ENCODE measurements at places on chromosomes 12 and 14. TPM values are rescaled to one million over a fixed set of nuclear protein-coding genes. Genes with fewer than 3 reads are reported as not detected.

GRCh38 chr12:109250523-109250922 lies 58.6 kb downstream of the FOXN4 start:
- DNase-seq, result no peak
- H3K27me3 ChIP-seq, result no peaks in the 10 kb centered on the region
- peaks cover 19% of the 10 kb centered on the region for H3K36me3 ChIP-seq
- H3K27ac ChIP-seq, result no peak overlapping the region

GRCh38 chr12:12992418-12993130 lies 7.5 kb downstream of the HEBP1 start:
- no peak overlapping the region for H3K4me3 ChIP-seq
- no peak for DNase-seq
- no peaks in the 10 kb centered on the region for H3K36me3 ChIP-seq
- no peak overlapping the region for H3K27ac ChIP-seq
- peaks cover 16% of the 10 kb centered on the region for H3K4me1 ChIP-seq
- H3K27me3 ChIP-seq, result no peaks in the 10 kb centered on the region

DNA sequence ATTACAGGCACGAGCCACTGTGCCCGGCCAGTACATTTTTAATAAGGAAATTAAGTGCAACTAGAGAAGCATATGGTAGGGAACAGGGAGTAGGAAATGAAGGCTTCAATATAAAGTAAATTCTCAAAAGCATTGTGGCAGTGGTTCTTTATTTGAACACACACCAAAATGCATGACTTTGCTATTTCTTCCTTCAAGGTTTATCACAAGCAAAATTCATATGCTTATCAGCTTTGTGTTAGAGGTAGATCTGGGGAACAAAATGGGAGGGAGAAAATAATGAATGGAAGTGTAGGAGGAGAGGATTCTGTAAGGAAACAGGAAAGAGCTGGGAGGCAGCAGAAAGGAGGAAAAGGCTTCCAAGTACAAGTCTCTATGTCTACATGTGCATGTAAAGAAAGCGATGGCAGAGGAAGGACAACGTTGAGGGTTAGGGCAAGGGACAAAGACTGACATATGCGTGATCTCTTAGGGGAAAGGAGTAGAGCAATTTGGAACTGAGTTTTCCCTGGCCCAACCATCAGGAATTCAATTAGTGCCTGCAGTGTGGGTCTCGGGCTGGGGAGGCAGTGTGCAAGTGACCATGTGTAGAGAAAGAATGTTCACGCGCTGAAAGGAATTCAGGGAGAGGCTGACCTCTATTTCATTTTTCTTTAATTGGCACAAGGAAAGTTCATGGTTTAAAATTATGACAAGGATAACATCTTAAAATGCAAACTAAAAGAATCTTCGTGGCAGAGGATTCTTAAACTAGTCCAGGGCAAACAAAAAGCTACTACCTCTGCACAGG lies 22.9 kb upstream of the RASSF8 start:
- DNase-seq, result no peak
- H3K4me1 ChIP-seq, result no peaks in the 10 kb centered on the region
- H3K4me3 ChIP-seq, result no peak overlapping the region

DNA sequence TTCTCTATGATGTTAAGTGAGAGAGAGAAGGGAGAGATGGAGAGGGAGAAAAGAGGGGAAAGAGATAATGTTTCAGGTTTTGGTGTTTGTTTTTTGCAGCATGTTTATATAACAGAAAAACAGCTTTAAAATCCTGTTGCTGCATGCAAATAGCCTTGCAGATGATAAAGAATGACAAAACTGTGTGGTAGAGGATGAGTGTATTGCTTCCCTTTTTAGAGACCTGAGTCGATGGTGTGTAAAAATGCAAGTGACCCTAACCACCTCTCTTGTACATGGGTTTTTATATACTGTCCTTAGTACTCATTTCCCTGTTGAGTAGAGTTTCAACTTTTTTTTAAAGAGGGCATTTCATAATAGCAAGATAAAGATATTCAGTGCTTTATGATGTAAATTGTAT lies 249.1 kb downstream of the AKAP6 start:
- no peak overlapping the region for H3K4me3 ChIP-seq
- H3K27me3 ChIP-seq, result peaks cover 20% of the 10 kb centered on the region
- H3K27ac ChIP-seq, result no peak overlapping the region
- no peaks in the 10 kb centered on the region for H3K36me3 ChIP-seq

GRCh38 chr12:32548691-32549281 lies 130.3 kb upstream of the DNM1L start:
- H3K4me3 ChIP-seq, result no peak overlapping the region
- no peak overlapping the region for H3K27ac ChIP-seq
- no peaks in the 10 kb centered on the region for H3K36me3 ChIP-seq
- no peaks in the 10 kb centered on the region for H3K4me1 ChIP-seq
- H3K27me3 ChIP-seq, result peaks cover 2% of the 10 kb centered on the region

GRCh38 chr14:102760496-102761193 lies 16.6 kb upstream of the TRAF3 start:
- H3K27ac ChIP-seq, result no peak overlapping the region
- no peak overlapping the region for H3K4me3 ChIP-seq
- peaks cover 4% of the 10 kb centered on the region for H3K4me1 ChIP-seq
- no peaks in the 10 kb centered on the region for H3K27me3 ChIP-seq
- DNase-seq, result no peak

- no peaks in the 10 kb centered on the region for H3K4me1 ChIP-seq
- no peaks in the 10 kb centered on the region for H3K27me3 ChIP-seq
- no peak overlapping the region for H3K27ac ChIP-seq
- H3K36me3 ChIP-seq, result no peaks in the 10 kb centered on the region
- no peak overlapping the region for H3K4me3 ChIP-seq
Observed at GRCh38 chr12:84660139-84660538, 252.5 kb downstream of the SLC6A15 start.

DNA sequence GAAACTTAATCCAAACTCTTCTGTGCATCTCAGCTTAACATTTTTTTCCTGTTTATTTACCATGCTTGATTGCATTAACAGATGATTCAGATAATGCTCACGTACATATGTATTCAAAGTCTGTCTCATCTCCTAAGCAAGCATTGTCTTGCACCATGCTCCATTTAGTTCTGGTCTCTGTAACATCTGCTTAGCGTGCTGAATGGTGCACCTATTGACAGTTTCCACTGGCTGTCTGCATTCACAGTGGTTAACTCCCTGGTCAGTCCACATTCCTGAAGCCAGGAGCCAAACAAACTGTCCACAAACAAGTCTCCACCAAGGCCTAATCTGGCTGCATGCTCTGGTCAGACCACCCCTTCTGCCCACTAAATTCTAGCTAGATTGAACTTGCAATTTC lies 83.9 kb downstream of the KNTC1 start:
- no peaks in the 10 kb centered on the region for H3K27me3 ChIP-seq
- no peak overlapping the region for H3K4me3 ChIP-seq
- DNase-seq, result no peak
- H3K4me1 ChIP-seq, result no peaks in the 10 kb centered on the region

DNA sequence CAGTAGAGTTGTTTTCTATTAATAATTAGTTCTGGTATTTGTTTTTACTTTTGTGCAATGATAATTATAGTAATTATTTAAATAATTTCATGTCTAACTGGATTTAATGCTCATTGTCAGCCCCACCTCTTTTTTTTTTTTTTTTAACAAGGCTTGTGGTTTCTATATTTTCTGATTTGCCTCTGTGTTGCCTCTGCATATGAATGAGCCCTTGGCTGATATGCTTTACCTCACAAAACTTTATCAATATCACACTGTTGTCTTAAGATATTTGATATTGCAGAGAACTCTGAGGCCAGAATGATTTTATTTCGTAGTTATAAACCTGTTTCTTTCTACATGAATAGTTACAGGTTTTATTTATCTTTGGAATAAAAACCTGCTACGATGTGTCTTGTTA lies 116.2 kb upstream of the ATP2B1 start:
- H3K4me3 ChIP-seq, result no peak overlapping the region
- H3K36me3 ChIP-seq, result no peaks in the 10 kb centered on the region
- H3K27me3 ChIP-seq, result no peaks in the 10 kb centered on the region
- DNase-seq, result no peak
- peaks cover 8% of the 10 kb centered on the region for H3K4me1 ChIP-seq
- H3K27ac ChIP-seq, result no peak overlapping the region

GRCh38 chr14:89184952-89185351 lies 232.1 kb downstream of the FOXN3 start:
- H3K4me1 ChIP-seq, result no peaks in the 10 kb centered on the region
- H3K36me3 ChIP-seq, result peaks cover 4% of the 10 kb centered on the region
- DNase-seq, result no peak
- H3K4me3 ChIP-seq, result no peak overlapping the region

- no peaks in the 10 kb centered on the region for H3K36me3 ChIP-seq
- H3K4me1 ChIP-seq, result no peaks in the 10 kb centered on the region
- DNase-seq, result no peak
- H3K27ac ChIP-seq, result no peak overlapping the region
- no peak overlapping the region for H3K4me3 ChIP-seq
Observed at GRCh38 chr14:37932008-37932407, 275.7 kb upstream of the SSTR1 start.

Gene LBHD2
- not detected for total RNA-seq

Gene ESPL1
- 90.2 TPM for total RNA-seq

Gene BEST3
- total RNA-seq, result not detected

Gene RASSF8
- 1.2 TPM for total RNA-seq

Gene KRT85
- not detected for total RNA-seq

Gene AKAP3
- total RNA-seq, result 3.4 TPM

Gene PRICKLE1
- total RNA-seq, result 0.10 TPM

Gene TMEM229B
- 10.4 TPM for total RNA-seq
